Omental fat pad (tissue), 4 donors: ENCODE measurements at places on chromosomes 5 and 9.

DNA sequence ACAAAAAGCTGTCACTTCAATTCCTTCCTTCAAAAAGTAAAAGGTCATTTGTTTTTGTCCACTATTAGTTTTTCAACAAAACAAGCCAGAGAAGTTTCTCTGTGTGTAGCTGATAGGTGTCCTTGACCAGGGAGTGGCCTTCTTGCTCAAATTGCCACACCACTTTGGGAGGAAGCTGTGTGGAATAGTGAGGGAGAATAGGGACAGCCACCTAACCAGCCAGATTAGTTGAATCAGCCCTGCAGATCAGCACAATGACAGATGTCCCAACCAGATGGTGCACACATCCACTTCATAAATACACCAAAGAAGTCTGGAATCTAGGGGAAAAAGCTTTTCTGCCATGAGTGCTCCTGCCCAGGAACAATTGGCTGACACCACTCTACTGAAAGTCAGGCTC lies 37.2 kb downstream of the NREP start:
- no peak for DNase-seq

DNA sequence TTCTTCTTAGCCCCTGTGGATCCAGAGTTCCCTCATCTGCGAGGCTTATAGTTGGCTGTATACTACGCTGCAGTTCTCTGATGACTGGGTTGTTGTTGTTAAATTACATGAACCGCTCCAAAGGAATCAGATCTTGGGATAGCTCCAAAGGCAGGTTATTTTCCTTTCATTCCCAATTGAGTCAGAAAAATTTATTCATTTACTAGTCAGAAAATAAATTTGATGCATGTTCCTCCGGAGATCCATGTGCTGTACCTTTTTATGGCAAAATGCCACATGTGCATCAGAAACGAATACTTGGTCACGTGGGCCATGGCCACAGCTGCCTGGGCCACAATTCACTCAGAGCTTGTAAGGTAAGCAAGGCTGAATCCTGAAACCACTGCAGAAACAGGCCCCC lies 304.0 kb downstream of the NR2F1-AS1 start:
- DNase-seq = no peak

- no peak for DNase-seq
Measured at GRCh38 chr9:17135295-17136160, 688 bp downstream of the CNTLN start.

GRCh38 chr5:6961837-6962635 lies 248.8 kb downstream of the TENT4A start:
- no peak for DNase-seq

GRCh38 chr5:59506285-59506877 lies 387.1 kb downstream of the PDE4D start:
- DNase-seq = no peak

DNA sequence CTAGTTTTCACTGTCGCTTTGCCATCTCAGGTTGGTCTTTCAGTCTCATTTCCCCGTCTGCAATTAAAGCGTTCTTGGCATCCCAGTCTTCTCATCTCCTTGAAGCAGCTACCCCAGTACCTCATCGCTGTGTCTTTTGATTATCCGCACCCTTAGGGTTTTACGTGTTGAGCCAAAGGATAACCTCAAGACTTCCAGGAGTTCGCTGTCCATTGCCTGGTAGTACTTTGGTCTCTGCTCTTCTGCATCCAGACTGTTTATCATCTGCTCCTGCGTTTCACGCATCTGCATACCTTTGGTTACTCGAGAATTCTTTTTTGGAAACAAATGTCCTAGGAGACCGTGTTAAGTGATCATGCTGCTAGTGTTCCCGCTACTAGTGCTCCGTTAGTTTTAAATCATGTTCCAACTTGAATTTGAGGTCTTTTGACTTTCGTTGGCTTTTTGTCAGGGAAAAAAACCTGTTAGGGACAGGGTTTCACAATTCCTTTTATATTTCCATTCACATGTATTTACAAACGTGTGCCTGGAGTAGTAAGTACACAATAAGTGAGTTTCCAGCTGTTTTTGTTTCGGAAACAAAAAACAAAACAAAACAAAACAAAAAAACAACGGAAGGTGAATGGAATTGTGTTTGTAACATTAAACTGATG lies 888 bp downstream of the RABGAP1 start:
- DNase-seq = no peak

DNA sequence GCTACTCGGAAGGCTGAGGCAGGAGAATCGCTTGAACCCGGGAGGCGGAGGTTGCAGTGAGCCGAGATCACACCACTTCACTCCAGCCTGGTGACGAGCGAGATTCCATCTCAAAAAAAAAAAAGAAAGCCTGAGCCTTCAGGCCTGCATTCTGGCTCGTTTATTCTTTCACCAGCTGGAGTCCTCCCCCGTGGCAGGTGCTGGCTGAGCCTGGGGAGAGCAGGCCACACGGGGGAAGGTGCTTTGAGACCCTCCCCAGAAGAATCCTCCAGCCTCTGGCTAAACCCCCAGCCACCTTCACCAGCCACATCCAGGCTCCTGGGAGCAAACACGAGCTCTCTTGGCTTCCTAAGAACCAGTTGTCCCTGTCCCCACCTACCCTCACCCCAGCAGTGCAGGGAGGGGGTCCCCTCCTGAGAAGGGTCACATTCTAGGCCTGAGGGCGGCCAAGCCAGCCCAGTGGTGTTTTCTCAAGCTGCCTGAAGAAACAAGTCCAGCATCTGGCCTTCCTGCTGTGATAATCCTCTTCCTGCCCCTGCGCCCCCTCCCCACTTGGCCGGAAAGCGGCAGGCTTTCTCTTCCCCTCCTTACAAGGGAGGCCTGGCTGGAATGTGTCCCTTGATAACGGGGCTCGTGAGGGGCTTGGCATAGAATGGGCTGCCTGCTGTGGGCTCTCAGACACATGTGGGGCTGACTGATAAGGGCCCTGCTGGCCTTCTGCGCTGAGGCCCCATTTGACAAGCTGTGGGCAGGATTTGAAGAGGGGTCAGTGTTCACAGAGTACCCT lies 41.5 kb downstream of the PLPP7 start:
- DNase-seq = no peak

GRCh38 chr5:14190194-14191164 lies 47.3 kb downstream of the TRIO start:
- DNase-seq = no peak

- DNase-seq = no peak
Measured at GRCh38 chr5:62974623-62975022, 396.0 kb downstream of the LRRC70 start.

DNA sequence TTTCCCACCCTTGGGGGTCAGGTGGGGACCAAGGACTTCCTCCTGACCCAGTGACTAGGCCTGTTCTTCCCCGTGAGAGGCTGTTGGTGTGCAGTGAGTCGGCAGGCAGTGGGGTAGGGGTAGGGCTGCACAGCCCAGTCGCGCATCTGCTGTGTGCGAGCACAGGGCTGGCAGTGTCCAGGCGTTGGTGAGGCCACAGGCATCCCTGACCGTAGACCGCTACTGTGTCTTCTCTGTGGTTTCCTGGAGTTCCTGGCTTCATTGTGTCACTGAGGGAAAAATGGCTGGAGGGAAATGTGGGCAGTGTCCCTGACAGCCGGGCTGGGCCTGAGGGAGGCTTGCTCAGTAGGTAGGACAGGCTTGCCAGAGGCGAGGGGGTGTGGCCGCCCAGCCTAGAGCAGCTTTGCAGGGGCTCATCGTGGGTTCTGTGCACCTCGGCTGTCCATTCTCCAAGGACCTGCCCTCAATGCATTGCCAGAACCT lies 95.4 kb downstream of the CACNA1B start:
- no peak for DNase-seq

DNA sequence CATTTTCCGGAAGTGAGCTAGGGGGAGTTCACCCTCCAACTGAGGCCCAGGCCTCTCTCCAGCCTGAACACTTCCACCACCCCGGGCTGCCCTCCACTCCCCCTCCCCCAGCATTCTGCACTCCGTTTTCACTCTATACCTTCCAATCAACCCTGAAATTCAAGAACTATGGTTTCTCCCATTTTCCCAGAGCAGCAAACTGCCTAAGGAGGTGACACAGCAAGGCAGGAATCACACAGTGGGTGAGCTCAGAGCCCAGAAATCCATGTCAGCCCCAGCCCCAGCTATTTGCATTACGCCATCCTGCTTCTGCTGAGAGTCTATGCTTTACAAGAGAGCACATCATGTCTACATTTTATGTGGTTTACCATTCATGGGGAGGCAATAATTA lies 11.9 kb downstream of the MSX2 start:
- no peak for DNase-seq

GRCh38 chr5:38846379-38847011 lies 683 bp downstream of the OSMR start:
- no peak for DNase-seq

DNA sequence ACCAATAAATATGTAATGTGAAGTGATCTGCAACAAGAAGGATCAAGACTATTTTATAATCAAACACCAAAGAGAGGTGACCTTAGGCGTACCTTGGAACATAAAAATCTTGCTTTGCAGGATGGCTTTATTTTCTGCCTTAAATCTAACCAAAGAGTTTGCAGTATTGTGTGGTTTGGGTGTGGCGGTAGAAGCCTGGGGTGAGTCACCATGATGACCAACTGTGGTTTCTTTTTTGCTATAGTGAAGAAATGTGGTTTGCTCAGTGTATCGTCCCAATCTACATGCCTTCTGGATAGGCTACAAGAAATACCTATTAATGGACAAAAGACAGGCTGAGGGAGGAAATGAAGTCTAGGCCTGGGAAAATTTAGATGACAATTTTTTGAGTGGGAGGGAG lies 5.1 kb upstream of the CAST start:
- no peak for DNase-seq

DNA sequence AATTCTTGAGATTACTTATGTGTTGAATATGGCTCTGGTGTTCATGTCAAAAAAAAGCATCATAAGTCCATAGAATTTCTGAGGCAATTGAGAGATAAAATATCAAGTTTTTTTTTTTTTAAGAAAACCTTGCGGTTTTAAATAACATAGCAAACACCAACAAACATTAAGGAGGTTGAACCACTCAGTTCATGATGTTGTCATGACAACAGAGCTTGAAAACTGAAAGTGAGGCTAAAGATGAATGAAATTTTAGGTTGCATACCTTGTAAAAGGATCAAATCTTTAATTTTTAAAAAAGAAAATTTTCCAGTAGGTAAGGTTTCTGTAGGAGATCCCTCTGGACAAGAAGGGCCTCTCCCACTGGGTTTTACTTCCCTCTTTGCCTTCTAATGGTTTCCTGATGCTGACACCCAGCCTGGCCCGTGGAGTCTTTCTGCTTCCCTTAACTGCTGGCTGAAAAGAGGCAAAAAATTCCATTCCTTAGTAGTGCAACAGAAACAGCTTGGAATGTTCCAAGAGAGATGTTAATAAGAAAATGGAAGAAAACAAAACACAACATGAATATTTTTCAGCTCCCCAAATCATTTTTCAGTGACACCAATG lies 60.0 kb upstream of the FER start:
- no peak for DNase-seq

DNA sequence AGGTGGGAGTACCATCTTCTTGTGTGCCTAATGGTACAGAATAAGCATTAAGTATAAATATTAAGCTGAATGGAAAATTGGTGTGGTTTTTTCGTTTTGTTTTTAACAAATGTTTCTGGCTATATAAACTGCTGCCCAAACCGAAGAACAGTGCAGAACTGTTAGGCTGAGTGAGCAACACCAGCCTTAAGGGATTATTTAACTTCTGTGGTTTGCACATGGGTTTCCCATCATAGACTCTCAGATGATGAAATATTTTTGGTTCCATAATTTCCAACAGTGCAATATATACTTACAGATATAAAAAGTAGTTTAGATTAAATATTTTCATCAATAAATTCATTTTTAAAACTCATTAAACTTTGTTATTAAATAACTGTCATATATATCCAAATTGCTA lies 16.4 kb downstream of the C5orf63 start:
- no peak for DNase-seq

DNA sequence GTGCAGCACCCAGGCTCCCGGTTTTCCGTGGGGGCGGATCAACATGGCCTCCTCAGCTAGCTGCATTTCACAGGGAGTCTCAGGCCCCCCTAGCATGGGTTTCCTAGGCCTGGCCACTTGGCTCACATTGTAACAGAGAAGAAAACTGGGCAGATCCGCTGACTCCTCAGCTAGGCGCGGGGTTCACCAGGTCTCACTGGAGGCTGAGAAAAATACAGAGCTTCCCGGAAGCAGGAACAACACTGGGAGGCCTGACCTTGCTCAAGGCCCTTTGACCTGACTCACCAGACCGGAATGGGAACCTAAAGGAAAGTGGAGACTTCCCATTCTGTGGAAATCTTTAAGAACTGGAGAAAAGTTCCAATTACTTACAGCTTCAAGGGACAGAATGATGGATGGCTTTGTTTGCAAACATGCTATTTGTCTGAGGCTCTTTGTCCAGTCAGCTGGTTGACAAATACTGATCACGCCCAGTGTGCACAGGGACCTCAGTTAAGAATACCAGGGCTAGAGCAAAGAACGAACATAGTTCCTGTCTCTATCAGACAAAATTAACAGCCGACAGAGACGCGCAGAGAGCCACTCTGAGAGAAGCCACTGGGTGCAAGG lies 88.7 kb upstream of the LRRTM2 start:
- DNase-seq = no peak

GRCh38 chr5:72407541-72407940 lies 87.4 kb downstream of the PTCD2 start:
- no peak for DNase-seq

DNA sequence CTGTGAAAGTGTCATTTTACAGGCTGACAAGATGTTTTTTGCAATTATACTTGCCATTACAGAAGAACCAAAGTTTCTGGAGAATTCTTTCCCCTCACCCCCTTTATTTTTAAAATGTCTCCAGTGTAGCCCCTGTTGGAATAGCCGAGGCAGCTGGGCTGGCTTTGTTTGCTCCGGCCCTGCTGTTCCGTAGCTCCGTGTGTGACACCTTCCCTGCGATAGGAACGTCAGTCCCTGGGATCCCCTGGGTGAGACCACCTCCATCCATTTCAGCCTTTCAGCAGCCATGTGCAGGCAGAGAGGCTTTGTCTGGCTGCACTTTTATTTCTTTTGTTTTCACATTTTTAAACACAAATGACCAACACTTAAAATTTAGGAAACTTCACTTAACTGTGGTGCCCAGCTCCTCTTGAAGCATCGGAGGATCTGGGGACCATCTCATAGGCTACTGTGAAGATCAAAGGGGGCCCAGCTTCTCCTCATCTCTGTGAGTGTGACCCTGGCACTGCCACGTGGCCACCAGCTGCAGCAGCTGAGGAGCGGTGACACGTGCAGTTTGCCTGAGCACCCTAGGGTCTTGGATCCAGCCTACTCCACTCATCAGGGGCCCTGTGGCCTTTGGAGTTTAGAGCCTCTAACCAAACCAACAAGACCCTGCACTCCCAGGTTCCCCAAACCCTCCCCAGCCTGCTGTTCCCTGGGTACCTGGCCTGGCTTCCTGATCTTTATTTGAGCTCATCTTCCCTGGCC lies 125.7 kb upstream of the RAPGEF1 start:
- DNase-seq = no peak

GRCh38 chr9:89502038-89502601 lies 4.2 kb upstream of the SEMA4D start:
- no peak for DNase-seq
